ENCODE measurements at places on chromosomes 7 and 10. TPM values are rescaled to one million over a fixed set of nuclear protein-coding genes. Genes with fewer than 3 reads are reported as not detected.

DNA sequence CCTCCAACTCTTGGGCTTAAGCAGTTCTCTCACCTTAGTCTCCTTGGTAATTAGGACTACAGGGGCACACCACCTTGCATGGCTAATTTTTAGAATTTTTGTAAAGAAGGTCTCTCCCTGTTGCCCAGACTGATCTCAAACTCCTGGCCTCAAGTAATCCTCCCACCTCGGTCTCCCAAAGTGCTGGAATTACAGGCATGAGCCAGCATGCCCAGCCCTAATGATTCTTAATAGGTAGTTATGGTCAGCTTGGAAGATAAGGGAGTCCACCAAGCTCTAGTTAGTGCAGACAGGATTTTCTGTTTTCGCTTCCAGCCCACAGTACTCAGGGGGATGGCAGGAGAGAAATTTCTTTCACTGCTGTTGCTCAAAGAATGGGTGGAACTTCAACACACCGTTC lies 127.9 kb upstream of the PLXDC2 start:
- no peaks in the 10 kb centered on the region for H3K27me3 ChIP-seq
- no peaks in the 10 kb centered on the region for H3K4me1 ChIP-seq
- no peak for DNase-seq

- no peak for DNase-seq
- no peaks in the 10 kb centered on the region for H3K36me3 ChIP-seq
- no peak overlapping the region for H3K27ac ChIP-seq
Measured at GRCh38 chr7:25318047-25318446, 89.8 kb upstream of the NPVF start.

The HOXA13 gene
- total RNA-seq: not detected

GRCh38 chr10:118871244-118871865 lies 116.6 kb upstream of the CACUL1 start:
- H3K36me3 ChIP-seq: peaks cover 3% of the 10 kb centered on the region
- no peak for DNase-seq
- H3K27me3 ChIP-seq: no peaks in the 10 kb centered on the region
- H3K4me3 ChIP-seq: no peak overlapping the region
- H3K4me1 ChIP-seq: peaks cover 19% of the 10 kb centered on the region

DNA sequence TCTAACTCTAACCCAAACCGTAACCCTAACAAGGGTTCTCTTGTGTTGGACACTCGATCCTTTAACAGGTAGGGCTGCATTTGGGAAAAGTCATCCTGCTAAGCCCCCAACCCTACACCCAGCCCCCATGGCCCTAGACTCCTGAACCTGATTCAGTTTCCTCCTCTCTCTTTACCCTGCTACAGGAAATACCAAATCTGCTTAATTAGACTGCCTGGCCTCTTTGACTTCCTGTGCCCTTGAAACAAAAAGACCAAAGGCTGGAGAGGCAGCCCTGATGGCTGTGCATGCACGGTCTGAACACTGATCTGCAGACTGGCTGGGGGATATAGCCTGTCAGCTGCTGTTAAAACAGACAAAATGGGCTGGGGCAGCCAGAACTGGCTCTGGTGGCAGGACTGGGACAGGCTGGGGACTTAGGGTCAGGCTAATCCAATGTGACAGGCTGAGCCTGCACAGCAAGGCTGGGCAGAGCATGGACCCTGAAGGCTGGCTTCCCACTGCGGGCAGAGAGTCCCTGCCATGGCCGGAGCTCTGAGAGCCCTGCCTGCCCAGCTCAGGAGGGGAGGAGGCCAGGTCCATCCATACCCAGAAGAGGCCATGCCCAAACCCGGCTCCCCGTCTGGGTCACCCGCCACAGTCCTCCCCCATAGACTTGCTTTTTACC lies 51.0 kb upstream of the MSMB start:
- peak overlapping the region; percentile 93 for H3K27ac ChIP-seq
- peaks cover 6% of the 10 kb centered on the region for H3K27me3 ChIP-seq
- no peak for DNase-seq
- H3K4me1 ChIP-seq: peaks cover 19% of the 10 kb centered on the region
- no peak overlapping the region for H3K4me3 ChIP-seq

The SH3PXD2A gene
- 23.2 TPM for total RNA-seq

The POU6F2 gene
- total RNA-seq: 7.6 TPM

GRCh38 chr10:74000892-74001669 lies 3.2 kb downstream of the VCL start:
- H3K36me3 ChIP-seq: no peaks in the 10 kb centered on the region
- H3K4me3 ChIP-seq: peak overlapping the region; percentile 98
- H3K4me1 ChIP-seq: peaks cover 32% of the 10 kb centered on the region
- H3K27ac ChIP-seq: peak overlapping the region; percentile 15
- DNase-seq: no peak
